ENCODE measurements at places on chromosomes 6 and 20.

GRCh38 chr6:68126089-68126749 lies 508.9 kb upstream of the ADGRB3 start:
- DNase-seq = no peak

- DNase-seq = no peak
Measured at GRCh38 chr20:10686356-10687133, 12.7 kb upstream of the JAG1 start.

GRCh38 chr6:148760568-148761526 lies 14.0 kb downstream of the UST start:
- DNase-seq = peak; percentile 52

DNA sequence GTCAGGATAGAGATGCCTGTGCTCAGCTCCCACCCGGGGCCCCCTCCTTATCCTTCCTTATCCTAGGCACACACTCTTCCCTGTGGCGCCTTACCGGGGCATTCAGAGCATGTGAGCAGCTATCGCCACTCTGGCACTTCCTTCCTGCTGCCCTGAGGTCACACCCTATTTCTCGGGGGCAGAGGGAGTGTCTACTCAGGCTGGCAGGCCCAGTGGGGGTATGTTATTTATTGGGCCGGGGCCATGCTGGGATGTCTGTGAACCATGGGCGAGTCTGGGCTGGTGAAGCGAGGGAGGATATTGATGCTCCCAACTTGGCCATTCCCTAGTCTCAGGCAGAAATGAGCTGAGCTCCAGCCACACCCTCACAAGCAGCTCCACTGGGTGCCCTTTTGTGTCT lies 3.9 kb upstream of the LY6G6D start:
- DNase-seq = no peak

DNA sequence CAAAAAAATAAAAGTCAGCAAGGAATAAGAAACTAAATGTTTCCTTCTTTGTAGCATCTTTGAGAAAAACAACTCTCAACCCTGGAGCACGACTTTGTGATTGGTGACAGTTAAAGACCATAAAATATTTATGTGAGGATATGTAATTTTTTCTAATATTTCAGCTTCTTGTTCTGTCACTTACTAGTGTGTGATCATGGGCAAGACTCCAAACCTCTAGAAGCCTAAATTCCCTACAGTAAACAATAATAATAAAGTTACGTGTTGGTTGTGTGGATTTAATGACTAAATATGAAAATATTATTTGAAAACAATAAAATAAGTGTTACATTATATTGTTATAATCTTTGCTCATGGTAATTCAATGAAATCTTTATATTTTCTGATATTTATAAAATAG lies 735.6 kb upstream of the MARCKS start:
- DNase-seq = no peak

GRCh38 chr20:33909331-33909921 lies 84.3 kb upstream of the RALY start:
- DNase-seq = no peak

GRCh38 chr6:118334634-118335033 lies 213.5 kb upstream of the PLN start:
- no peak for DNase-seq

DNA sequence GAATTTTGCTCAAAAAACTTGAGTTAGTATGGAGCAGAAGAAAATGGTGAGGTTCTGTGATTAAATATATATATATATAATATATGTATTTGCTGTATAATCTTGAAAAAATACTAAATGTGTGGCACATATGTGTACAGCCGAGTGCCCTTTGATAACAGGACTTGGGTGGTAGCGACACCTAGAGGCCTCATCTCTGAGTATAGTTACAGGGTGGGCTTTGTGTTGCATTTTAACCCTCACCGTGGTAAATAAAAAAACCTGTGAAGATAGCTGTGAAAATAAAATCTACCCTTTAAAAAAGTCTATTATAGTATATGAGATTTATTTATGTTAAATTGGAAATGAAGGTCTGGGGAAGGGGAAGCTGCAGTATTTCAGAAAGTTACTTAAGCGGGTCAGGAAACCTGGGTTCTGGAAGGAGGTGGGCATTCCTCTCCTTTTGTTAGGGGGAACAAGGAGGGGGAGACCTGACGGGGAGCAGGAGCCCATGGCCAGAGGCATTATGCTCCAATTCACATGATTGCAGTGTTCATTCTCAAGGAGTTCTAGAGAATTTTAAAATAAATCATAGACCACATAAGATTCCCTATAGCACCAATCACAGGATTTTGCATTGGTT lies 82.7 kb downstream of the SH3BGRL2 start:
- peak; percentile 1 for DNase-seq

DNA sequence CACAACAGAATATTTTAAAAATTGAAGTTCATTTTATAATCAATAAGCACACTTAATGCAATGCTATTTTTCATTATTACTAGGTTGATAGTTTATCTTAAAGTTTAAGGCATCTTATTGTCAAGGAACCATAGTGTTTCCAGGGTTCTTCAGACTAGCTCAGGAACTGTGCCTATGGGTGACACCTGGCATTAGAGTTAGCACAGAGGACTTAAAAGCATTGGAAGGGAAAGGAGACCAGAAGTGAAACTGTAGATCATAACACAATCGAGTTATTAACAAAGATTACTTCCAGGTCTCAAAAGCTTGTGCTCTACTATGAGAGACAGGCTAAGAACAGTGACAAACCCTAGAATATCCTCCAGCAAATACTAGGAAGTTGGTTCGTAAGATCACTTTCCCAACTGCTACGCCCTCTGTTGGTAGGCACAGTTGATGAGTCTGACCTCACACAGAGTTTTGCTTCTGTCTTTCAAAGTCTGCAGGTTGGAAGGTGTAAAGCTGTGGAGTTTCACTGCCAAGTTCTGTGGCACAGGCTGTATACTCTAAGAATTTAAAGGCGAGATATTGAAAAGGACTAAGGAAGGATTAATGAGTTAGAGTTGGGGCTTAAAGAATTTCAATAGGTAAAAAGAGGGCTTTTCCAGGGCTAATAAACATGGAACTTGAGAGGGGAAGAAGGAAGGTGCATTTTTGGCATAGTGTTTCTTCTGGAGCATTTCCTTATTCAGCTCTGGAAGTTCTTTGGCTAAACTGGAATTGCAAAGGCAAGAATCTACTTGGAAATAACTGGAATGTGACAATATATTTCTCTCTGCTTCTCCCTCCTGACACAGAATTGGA lies 531.3 kb upstream of the JAG1 start:
- DNase-seq = no peak

DNA sequence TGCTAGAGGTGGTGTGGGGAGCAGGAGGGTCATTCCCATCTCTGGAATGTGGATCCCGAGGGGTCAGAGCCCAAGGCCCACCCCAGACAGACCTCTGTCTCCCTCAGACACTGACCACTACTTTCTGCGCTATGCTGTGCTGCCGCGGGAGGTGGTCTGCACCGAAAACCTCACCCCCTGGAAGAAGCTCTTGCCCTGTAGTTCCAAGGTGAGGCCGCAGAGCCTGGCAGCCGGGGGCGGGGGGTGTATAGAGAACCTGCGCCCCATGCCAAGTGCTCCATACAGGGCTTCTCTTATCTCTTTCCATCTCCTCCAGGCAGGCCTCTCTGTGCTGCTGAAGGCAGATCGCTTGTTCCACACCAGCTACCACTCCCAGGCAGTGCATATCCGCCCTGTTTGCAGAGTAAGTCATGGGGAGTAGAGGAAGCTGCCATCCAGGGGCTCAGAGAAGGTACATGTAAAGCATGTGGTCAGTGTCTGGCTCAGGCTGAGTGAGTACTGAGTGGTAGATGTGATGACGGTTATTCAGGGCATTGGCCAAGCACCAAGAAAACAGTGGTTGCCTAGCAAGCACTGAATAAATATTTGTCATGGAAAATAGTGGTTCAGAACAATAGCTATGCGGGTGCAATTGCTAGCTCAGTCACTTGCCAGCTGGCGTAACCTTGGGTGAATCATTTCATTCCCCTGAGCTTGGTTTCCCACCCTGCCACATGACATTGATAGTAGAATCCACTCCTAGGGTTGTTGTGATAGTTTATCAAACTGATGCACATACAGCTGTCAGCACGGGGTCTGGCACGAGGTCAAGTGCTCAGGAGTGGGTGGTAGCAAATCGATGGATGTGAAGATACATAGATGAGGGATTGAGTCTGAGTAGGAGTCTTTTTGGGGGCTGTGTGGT lies 3.5 kb downstream of the PIGT start:
- no peak for DNase-seq

DNA sequence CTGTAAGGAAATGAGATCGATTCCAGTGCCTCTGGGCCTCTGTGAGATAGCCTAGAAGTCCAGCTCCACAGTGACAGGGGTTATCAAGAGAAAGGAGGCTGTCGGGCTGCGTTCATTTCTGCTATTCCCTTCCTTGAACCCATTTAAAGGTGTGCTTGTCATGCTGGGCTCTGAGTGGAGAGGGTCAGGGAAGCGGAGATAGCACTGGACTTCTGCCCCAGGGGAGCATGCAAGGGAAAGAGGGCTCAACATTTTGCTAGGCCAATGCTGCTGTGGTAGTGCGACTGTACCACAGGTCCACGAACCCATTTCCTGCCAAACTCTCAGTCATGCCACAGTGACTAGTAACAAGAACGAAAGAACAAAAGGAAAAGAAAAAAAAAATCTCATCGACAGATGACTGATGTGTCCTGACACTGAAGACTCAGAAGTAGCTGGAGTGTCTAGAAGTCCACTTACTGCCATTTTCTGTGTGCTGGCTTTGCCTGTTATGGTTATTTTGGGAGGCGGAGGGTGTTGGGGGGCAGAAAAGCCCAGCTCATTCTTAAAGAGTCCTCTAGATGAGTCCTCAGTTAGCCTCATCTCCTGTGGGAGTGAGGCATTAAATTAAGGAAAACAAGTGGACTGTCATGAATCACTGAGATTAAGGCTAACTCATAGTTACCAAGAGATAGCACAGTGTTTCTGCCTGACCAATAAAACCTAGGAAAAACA lies 8.1 kb downstream of the NEDD9 start:
- no peak for DNase-seq

DNA sequence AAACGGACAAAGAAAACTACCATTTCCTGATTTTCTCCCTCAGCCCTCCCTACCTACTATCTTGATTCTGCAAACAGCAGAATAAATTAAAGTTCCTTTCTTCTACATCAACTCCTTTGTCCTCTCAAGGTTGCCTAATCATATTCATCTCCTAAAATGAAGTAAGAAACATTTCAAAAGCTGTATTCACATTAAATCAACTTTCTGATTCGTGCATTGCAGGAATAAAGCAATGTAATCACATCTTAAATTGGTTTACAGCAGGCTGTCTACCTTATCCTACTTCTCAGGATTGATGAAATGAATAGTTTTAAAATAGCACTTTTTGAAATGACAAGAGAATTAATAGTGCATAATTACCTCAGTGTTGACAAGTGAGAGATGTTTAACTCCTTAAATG lies 25.1 kb downstream of the PRKN start:
- DNase-seq = no peak

DNA sequence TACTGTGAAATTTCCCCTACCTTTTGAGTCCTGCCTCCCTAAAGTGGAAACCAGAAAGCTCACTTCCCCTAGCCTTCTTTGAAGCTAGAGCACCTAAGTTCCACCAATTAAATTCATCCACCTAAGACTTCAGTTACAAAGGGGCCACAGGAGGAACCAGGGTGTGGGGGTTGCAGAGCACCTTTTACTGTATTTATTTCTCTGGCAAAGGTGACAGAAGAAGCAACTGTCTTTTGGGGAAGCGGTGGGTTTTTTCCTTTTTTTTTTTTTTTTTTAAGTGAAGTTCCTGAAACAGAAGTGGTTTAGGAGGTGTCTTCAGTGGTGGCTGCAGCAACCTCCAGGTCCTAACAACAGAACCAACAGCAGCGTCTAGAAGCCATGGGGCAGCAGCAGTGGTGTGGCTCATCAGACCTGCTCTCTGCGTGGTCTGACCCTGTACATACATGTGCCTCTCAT lies 13.1 kb downstream of the PSMB9 start:
- no peak for DNase-seq

Measured in DMS 273 treated with DMSO at 0.1 percent for 48 hours (cell line).